ENCODE measurements at places on chromosomes 1 and 21.

- no peak for DNase-seq
Observed at GRCh38 chr1:108152782-108153222, 47.3 kb downstream of the SLC25A24 start.

DNA sequence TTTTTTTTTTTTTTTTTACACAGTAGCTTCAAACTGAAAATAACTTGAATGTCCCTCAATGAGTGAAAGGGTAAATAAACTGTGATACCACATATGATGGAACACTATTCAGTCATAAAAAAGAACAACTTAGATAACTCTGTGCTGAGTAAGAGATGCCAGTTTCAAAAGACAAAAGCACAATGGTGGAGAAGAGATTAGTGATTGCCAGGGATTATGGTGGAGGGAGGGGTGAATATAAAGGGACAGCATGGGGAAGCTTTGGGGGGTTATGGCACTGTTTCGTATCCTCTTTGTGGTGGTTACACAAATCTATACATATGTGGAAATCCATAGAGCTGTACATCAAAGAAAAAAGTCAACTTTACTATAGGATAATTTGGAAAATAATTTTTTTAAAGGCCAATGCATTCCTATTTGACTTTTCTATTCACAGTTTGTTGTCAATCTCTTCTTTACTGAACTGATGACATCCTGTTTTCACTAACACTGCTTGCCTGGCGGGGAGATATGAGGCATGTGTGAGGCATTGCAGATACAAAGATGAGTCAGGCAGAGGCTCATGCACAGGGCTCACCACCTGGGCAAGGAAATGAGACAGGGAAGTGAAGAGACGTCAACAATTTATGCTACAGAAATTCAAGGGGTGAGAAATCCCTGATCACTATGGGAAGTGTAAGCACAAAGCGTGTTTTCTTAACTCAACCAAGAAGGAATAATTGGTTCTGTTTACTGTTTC lies 302.7 kb downstream of the DUSP10 start:
- peak; percentile 55 for DNase-seq

DNA sequence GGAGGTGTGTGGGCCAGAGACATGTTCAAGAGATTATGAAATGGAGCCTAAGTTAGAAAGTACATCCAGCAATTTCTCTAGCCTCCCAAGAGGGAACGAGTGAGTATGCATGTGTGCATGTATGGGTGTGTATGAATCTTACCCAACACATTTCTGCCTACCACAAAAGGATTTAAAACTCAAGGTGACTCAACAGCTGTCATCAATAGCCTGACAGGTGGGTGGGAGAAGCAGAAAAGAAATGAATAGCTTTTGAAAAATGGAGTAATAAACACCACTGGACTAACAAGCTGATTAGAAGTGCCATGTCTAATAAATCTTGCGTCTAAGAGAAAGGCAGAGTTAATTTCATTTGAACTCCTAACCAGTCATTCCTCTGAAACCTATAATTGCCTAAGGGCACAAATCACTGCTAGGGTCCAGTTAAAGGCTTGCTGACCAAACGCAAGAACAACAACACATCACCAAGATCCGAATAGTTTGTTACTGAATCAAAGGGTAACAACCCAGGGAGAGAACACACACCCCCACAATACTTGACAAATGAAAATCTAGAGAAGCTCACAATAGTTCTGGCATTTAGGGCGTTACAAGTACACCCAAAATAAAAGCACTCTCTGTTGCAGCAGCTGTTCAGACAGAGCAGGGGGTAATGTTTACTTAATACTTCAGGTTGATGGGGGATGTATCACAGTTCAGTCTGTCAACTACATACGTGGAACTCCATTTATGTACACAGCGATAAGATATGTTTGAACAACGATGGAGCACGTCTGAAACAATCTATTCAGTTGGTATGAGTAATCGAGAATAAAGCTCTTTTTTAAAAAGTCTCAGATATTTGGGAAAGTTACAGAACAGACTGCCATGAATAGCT lies 1.4 kb downstream of the KIAA0319L start:
- no peak for DNase-seq

DNA sequence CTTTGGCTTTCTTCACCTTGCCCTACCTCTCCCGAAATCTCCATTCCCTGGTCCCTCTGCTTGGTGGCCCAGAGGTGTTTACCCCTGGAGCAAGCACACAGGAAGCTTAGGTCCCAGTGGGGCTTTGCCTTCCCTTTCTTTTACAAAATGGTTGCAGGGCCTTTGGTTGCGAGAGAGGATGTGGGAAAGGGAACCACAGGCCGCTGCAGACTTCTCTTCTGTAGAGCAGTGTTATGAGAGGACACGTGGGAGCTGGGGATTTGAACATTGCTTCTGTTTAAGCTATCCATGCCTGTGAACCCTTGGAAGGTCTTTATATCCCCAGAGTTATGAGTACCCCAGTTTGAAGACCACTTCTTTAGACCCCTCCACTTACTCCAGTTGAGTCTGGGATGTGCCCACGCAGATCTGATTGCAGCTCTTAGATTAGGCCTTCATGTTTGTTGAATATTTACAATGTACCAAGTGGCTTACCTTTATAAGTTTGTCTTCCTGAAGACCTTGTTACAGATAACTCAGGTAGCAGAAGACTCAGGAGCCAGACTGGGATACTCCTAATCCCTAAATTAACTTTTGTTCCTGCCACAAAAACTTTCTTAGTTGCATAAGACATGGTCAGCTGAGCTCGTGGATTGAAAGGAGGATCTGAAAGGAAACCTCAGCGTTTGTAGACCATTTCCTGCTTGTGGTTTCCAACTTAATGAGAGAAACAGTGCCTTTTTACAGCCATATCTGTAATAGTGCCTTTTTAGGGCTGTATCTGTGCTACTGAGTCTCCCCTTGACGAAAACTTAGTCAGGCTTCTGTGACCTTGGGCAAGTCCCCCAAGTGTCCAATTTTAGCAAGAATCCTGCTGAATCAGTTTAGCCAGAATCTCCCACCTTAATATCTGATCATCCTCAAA lies 21.9 kb upstream of the IVNS1ABP start:
- peak; percentile 33 for DNase-seq

DNA sequence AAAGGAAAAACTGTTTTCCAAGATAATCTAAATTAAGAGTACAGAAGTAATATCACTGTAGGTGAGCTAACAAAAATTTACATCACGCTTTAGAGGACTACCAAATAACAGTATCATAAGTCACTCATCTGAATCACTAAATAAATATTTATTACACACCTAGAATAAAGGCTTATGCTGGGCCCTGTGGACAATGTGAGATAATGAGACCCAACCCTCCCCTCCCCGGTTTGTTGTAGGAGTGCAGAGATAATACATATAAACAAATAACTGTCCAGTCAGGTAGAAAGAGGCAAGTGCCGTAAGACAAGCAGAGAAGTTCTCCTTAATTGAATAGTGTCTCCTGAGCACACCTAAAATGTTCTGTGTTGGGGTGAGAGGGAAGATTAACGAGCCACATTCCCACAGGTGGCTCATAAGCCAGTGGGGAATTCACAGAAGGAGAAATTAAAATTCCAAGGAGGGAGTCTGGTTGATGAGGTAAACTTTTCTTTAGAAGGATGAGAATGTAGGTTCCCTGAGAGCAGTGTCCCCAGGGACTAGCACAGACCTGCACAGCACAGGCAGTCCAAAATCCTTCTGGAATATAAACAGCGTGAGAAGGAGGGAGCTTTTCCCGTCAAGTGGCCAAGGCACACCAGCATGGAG lies 241.4 kb downstream of the NFIA start:
- DNase-seq = no peak

DNA sequence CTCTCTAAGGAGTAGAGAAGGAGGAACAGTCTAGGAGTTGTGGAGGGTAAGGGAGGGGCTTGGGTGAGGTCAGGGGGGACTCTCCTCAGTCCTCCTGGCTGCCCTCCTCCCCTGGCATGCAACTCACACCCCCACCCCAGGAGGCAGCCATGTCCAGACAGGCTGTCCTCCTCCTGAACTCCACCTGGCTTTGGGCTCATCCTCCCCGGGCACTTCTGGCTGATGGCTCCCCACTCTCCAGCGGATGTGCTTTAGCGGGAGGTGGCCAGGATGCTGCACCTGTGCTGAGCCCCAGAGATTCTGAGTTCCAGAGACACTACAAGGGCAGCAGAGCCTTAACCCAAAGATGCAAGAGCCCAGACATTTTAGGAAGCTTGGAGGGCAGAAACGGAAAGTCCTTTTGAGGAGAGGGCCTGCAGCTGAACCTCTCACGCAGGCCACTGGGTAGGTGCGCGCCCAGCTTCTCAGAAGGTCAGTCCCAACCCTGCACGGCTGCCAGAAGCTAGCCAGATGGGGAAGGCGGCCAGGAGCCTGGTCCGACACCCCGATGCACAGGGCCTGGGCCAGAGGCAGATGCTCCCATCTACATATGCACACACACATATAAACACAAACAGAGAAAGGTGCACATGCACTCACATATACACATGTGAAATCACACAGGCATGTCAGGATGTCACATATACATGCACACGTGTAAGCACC lies 83.4 kb downstream of the PDE9A start:
- DNase-seq = no peak

DNA sequence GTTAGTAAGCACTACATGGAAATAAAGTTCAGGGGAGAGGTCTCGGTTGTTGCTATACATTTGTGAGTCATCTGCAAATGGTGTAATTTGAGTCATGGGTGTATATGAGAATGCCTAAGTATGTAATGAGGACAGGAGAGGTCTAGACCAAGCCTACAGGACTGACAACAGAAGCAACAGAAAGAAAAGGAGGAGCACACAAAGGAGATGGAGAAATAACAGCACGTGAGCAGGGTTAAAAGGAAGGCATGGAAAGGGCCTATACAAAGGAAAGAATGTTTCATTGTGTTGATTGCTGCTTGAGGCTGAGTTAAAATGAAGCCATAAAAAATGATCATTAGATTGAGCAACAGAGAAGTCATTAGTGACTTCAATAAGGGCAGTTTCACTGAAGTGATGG lies 28.0 kb upstream of the PRKAA2 start:
- DNase-seq = no peak

DNA sequence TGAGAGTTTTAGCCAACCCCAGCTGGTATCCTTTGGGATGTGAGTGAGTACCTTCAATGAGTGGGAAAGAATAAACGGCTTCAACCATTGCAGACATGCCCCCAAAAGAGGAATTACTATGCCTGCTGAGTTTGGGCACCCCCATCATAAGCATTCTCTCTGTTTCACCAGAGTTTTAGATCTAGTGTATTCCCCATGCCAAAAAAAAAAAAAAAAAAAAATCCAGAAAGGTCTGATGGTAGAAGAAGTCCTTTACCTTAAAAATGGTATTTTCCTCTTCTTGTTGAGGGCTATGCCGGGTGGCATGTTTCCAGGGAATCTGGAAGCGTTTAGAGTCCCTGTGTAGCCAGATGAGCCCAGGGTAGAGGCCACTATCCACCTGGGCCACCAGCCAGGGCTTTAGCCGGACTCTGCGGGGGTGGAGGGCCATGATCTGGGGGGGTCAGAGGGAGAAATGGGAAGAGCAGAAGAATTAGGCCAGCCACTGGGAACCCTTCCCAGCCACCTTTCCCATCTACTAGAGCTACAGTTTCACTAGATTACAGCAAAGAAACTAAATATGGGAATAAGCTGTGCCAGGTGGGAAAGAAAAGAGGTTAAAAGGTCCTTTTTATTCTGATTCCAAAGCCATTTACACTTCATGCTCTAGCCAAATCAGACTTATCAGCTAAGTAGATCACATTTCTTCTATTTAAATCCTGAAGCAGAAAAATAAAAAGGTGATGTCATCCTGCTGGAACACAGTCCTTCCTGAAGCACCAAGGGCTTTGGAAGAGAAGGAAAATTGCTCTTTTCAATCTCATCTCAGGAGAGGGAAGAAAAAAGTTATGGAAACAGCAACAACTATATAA lies 4.7 kb downstream of the IRF6 start:
- DNase-seq = no peak

GRCh38 chr1:3683197-3683596 lies 30.9 kb downstream of the TP73 start:
- DNase-seq = no peak

- DNase-seq = no peak
Observed at GRCh38 chr21:42426424-42426823, 22.7 kb downstream of the UBASH3A start.

GRCh38 chr1:219582296-219582695 lies 30.6 kb downstream of the ZC3H11B start:
- DNase-seq = peak; percentile 25

- DNase-seq = no peak
Observed at GRCh38 chr1:79499541-79499940, 493.0 kb upstream of the ADGRL4 start.

- no peak for DNase-seq
Observed at GRCh38 chr1:192732787-192733186, 76.1 kb upstream of the RGS2 start.

DNA sequence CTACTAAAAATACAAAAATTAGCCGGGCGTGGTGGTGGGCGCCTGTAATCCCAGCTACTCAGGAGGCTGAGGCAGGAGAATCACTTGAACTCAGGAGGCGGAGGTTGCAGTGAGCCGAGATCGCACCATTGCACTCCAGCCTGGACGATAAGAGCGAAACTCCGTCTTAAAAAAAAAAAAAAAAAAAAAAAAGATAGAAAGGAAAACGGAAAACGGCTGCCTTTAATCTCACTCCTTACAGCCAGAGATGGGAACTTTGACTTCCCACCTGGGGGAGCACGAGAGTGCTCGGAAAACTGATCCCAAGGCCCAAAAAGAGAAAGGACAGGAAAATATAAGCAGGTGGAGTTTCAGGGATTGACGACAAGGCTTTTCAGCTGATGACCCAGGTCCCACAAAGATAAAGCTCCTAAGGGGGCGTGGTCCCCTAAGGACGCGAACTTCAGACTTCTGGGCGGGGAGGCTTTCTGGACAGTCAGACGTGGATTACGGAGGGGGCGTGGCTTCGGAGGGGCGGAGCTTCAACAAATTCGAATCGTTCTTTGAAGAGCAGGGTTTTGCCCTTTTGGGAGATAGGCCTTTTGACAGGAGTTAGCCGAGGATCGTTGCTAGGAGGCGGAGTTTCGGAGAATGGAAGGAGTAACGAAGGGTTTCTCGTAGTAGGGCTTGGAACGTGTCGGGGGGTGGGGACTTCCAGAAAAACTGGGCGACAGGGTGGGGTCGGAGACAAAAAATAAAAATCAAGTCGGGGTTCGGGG lies 958 bp upstream of the CKS1B start:
- peak; percentile 81 for DNase-seq

DNA sequence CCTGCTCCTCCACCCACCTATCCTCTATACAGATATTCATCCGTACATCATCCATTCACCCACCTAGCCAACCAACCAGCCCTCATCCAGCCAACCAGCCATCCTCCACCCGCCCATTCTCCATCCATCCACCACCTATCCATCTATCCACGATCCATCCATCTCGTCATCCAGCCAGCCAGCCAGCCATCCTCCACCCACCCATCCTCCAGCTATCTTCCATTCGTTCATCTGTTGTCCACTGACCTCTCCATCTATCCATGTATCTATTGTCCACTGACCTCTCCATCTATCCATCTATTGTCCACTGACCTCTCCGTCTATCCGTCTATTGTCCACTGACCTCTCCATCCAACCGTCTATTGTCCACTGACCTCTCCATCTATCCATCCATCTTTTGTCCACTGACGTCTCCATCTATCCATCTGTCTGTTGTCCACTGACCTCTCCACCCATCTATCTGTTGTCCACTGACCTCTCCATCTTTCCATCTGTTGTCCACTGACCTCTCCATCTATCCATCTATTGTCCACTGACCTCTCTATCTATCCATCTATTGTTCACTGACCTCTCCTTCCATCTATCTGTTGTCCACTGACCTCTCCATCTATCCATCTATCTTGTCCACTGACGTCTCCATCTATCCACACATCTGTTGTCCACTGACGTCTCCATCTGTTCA lies 47.6 kb downstream of the FAAP20 start:
- no peak for DNase-seq

All from NK-92 treated with Interleukin-12 subunit alpha and Interleukin-12 subunit beta, amount 100 ng/mL, for 24 hours (cell line).